Stimulated activated CD8-positive, alpha-beta memory T cell treated with anti-CD3 and anti-CD28 coated beads, Interleukin-4, amount 100 ng/mL, for 24 hours (primary cell): ENCODE measurements at places on chromosomes 3 and 15.

GRCh38 chr3:12586403-12586802, 29.5 kb downstream of the MKRN2 start:
- DNase-seq, result no peak

DNA sequence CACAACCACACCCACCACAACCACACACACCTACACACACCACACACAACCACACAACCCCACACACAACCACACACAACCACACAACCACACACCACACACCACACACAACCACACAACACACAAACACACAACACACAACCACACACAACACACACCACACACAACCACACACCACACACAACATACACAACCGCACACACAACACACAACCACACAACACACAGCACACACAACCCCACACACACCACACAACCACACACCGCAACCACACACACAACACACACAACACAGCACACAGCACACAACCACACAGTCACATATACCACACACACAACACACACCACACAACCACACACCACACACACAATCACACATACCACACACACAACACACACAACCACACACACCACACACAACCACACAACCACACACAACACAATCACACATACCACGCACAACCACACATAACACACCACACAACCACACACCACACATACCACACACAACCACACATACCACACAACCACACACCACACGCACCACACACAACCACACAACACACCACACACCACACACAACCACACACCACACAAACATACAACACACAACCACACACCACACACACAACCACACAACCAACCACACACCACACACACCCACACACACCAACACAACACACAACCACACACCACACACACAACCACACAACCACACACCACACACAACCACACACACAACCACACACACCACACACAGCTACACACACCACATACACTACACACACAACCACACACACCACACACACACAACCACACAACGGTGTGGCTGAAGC, 23.7 kb downstream of the CPN2 start:
- no peak for DNase-seq

DNA sequence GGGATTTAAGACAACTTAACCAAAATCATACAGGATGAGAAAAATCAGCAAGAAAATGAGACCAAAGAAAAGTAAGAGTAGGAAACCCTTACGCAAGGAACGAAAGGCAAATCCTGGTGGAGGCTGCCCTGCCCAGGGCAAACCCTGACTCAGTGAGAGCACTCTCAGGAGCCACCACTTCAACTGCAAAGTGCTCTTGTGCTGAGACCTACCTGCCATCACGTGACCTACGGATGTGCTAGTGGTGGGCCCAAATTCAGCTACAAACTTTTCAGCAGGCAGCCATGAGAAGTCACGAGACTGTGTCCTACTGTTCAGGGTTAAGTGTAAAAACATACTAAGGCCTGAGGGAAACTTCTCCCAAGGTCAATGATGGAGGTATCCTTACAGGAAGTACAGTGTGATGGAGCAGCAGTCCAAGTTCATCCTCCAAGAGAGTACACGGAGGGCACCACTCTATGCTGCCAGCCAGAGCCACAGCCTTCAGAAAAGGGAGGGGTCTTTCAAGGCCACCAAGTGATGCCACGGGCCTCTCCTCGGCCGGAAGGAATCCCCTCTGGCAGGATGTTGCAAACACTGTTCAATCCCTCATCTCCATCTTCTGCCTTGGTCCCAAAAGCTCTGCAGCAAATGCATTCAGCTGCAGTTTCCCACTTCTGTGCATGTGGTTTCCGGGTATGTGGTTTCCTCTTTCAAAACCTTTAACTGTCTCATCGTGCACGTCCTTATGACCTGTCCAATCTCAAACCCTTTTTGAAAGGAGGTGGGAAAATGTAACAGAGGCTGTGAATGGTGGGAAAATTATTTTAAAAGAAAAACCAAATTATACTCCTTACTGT, 9.5 kb downstream of the CHSY1 start:
- DNase-seq, result peak; percentile 33

DNA sequence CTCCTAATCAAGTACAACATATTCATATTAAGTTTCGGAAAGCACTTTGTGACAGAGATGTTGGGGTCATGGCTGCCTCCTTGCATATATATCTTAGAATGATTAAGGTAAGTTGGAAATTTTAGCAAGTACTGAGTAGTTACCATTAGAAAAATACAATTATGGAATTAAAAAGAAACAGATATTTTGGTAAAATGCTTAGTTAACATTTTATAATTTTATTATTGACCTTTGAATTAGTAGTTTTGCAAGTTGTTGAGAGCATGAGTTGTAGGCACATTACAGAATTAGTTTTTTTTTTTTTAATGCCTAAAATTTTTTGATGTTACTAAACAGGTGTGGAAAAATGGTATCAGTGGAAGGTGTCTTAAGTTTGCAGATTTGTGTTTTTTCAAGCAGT, 20.6 kb downstream of the AP4E1 start:
- DNase-seq, result no peak

- DNase-seq, result no peak
These were observed 46.4 kb downstream of the DRD3 start for GRCh38 chr3:114132500-114132899.

DNA sequence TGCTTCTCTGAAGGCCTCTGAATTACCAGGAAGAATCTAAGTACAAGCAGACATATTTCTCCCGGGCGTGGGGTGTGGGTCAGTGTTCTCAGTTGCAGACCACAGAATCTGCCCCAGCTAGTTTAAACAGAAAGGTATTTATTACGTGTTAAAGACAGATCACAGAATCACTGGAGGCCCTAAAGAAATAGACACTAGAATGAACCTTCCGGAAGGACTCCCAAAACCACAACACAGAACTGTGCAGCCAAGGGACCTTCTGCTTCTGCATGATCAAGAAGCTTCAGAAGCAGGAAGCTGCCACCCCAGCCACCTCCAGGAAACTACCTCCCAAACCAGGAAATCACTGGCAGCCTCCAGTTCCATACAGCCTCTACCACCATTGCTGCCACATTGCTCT, 32.7 kb upstream of the ZFAND6 start:
- DNase-seq, result no peak

DNA sequence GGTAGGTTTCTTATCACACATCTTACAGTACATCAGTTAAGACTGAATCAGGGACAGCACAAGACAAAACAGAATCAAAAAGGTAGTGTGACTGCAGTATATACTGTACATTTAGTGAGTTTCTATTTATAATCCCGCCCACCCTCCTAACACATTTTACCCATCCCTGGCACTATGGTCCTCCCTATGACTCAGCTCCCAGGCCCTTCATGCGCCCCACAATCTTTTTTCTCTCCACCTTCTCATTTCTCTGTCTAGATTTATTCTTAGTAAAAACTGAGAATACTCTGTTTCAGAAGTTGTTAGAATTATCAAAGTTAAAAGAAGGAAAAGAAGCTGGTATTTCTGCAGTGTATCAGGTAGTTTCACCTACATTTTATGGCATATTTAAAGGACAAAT, 427.3 kb downstream of the CNTN4 start:
- DNase-seq, result no peak

GRCh38 chr3:38662544-38662943, 13.1 kb upstream of the SCN5A start:
- no peak for DNase-seq

DNA sequence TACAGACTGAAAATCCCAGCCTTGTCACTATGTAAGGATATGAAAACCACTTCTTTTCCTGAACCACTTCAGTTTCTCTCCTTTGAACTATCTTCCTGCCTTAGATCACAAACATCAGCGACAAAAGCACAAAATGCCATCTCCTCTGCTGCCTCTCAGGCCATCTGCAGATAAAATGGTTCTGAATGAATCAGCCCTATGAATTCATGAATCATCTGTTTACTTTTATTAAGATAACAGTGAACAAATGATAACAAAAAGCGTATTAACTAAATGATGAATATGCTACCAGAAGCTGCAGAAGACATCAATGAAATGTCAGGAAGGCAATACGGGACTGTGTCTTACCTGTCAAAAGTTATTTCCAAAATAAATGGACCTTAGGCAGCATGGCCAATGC, 928.1 kb downstream of the ROBO1 start:
- no peak for DNase-seq

- no peak for DNase-seq
These were observed 147.6 kb downstream of the IGF1R start for GRCh38 chr15:98795980-98796379.

- DNase-seq, result no peak
These were observed 54.7 kb upstream of the TRAK1 start for GRCh38 chr3:42036483-42036823.

- no peak for DNase-seq
These were observed 1249.8 kb downstream of the NSUN3 start for GRCh38 chr3:95312650-95313049.

DNA sequence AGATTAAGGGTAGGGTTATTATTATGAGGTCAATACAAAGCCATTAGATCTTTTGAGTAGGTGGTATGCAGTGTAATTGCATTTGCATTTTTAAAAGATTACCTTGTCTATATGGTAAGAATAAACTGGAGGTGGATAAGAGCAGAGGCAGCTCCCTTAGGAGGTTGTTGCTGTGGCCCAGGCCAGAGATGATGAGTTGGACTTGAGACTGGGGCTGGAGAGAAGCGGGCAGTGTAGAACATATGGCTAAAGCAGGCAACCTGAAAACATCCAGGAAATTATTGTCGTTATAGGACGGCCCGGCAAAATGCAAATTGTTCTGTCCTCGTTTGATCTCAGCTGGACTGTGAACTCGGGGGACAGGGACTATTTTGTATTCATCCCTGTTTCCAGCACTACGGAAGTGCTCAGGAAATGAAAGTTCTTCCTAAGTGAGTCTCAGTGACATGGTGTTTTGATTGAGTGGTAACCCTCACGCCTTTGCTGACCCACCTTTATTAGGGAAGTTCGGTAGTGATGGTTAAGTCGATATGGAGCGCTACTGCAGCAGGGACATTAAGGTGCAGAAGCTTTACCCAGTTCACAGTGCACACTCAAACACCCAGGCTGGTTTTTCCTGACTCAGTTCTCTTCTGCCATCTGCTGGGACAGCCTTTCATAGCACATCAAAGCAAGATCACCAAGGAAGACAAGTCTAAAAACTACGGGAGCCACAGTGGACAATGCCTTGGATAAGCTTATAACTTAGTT, 27.2 kb upstream of the VPS33B start:
- no peak for DNase-seq

- DNase-seq, result no peak
These were observed 254.5 kb downstream of the NLGN1 start for GRCh38 chr3:173652093-173652492.

DNA sequence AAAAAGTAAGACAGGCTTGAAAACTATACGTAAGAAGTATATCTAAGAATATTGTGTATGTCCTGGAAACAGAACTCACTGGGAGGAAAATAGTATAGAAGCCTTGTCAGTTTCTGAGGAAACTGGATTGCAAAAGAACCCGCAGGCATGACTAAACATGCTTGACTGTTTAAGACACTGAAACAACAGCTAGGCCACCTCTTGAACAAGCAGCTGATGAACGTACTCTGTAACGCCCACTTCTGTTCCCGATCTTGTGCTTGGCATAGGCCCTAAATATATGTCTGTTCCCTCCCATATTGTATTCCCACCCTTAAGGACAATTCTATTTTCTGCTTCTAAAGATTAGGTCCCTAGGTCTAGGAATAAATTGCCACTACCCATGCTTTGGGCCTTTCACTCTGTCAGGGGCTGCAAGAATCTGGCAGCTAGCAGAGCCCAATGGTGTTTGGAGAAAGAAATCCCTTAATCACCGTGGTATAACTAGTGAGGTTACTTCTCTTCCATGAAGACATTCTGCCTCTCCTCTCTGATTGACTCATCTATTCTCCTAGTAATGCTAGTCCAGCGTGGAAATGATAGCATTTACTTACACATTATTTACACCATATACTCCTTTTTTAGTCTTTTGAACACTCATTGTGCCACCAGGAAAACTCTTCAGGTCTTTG, 46.2 kb downstream of the CD200 start:
- DNase-seq, result no peak
